Right forelimb (tissue), 1 donor: ENCODE measurements at places on chromosomes 11 and 22.

DNA sequence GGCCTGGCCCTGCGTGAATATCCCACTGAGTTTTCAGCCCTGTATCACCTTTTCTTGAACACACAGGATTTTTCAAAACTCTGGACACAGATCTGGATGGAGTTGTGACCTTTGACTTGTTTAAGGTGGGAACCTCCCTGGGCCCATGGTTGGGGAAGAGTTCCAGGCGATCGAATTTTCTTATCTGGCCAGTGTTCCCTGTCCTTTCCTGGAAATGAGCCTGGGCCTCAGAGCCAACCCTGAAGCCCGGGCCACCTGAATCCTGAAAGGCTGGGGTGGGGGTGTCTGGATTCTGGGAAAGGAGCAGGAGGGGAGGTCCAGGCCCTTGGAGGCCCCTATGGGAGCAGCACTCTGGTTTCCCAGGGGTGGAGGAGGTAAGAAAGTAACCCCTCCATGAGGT is 29.0 kb downstream of the CAPN1 start:
- no peak for DNase-seq

DNA sequence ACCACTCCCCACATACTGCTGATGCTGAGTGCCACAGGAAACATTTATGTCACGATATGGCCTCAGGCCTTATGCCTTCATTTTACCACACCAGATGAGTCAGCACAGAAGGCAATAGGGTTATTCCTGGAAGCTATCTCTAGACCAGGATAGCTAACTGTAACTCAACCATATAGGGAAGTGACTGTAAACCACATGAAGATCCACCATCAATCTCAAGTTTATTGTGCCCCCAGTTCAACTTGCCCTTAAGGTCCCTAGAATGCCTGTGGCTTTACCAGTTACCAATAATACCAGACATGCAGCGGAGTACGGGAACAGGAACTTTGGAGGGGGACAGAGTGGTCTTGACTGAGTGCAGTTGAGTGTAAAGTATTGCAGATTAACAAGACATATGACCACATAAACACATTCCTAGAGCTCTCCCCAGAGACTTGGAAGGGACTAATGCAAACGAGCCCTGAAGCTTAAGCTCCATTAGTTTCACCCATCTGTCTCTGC is 180.9 kb downstream of the KIF18A start:
- no peak for DNase-seq

DNA sequence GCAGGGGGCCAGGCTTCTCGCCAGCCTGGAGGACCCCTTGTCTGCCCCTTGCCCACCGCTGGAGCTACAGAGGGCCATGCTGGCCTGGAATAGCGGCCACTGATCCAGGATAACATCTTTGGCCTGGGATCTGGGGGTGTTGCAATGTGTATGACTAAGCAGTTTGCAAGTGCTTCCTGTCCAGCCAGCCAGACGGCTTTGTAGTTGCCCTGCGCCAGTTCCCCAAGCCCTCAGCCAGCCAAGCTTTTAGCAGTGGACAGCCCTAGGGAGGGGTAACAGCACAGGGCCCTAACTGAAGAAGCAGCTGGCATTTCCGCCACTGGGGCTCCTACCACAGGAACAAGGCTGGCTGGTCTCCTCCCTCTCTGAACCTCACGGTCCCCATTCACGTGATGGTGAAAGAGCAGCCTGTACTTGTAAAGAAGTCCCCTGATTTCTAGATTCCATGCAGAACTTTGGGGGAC is 32.1 kb downstream of the UQCR10 start:
- no peak for DNase-seq

DNA sequence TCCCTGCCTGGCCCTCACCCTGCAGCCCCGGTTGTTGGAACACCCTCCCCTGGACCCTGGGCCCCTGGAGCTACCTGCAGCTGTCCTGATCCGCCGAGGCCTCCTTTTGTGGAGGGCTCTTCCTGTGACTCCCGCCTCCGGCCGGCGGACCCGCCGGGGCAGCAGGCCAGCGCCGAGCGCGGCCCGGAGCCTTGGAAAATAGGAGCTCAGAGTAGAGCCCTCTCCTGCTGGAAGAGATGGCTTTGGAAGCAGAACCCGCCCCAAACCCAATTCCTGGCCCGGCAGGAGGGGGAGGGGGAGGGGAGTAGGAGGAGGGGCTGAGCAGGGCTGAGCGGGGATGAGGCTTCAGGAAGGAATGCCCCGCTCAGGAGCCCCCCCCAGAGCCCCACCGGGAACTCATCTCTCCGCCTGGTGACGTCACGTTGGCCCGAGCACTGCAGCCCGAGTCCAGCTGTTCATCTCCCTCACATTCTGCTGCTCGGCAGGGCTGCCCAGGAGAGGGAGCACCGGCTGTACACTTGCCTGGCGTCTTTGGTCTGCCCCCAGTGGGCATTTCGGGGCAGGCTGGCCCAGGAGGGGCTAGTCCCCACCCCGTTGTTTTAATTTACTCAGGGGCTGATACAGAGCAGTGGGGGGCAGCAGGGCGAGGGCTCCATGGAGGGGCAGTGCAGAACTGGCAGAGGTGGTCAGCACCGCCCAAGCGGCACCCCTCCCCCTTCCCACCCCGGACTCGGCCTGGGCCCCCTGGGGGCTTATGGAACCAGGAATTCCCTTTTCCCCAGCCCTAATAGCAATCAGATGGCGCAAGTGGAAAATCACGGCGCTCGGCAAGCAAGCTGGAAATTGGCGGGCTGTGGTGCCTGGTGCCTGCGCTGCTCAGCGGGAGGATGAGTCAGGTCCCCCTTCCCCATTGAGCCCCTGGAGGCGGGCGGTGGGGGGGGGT is at the start of gene MRGPRF:
MRGPRF (minus strand) TSS at position 238 of the 943 bp plus-strand sequence. CDS start 3,345 bp downstream, outside the sequence.
- peak; percentile 94 for DNase-seq

GRCh38 chr11:75326439-75326810 is 25.0 kb downstream of the ARRB1 start:
- DNase-seq, result no peak
